NCI-H1694 (cell line): ENCODE measurements at places on chromosomes 4 and X.

GRCh38 chr4:74096265-74096980 is 2.6 kb downstream of the CXCL2 start:
- no peak for DNase-seq

DNA sequence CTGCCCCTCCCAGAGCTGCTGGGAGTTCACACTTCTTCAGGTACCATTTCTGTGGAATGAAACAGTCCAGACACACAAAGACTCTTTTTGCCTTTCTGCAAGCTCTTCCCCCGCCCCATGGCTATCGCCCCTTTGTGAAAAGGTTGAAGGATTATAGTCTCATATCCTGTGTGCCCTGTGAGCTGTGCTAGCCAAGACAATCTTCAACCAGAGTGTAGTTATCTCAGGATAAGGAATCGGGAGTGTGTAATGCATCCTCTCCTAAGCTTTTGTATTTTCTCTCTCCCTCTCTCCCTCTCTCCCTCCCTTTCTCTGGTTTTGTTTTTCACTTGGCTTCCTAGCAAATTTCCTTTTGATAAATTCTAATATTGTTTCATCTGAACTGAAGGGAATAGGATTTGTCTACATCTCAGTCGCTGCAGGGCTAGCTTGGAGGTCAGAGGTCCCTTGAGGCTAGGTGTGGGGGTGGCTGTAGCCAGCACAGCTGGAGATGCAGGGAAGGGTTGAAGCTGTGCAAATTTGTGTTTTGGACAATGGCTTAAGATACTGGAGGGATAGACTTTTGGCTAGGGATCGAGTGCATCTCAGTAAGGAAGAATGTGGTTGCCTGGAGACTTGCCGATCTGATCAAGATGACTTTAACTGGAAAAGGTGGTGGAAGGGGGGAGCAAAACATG is 74.6 kb upstream of the NALF2 start:
- no peak for DNase-seq

- no peak for DNase-seq
Observed at GRCh38 chr4:89300499-89300898, 7.1 kb downstream of the GPRIN3 start.

- DNase-seq, result no peak
Observed at GRCh38 chr4:174708381-174708780, 120.7 kb downstream of the GLRA3 start.

DNA sequence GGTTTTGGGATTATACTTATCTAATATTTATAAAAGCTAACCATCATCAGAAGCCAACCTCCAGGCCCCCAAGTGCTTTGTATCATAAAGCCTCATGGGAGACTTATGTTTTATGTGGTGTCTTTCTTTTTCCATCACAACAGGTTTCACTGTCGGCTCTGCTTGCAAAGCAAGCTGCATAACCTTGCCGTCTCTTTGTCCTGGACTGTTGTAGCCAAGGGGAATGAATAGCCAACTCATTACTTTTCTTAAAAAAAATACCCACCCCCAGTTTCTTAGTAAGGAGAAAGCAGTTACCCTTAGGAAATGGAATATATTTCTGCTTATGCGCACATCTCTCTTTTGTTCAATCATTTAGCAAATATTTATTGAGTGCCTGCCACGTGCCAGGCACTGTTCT is 40.7 kb downstream of the FAM184B start:
- no peak for DNase-seq

GRCh38 chr4:189162073-189162789 is 778.4 kb upstream of the FRG1 start:
- DNase-seq, result no peak

DNA sequence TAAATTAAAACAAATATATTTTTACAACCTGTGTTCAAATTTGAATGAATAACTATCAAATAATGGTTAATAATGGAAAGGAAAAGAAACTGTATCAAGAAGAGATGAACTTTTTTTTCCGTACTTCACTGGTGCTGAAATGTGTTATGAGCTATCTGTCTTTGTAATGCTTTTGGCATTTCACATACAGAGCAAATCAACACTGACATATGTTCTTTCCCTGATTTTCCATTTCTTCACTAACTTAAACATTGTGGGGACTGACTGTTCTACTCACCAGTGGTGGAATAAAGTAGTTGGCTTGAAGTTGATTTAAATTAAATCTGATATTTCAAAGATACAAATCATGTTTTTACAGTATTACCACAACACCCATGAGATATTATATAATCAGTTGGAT is 304.0 kb upstream of the BMP3 start:
- no peak for DNase-seq

DNA sequence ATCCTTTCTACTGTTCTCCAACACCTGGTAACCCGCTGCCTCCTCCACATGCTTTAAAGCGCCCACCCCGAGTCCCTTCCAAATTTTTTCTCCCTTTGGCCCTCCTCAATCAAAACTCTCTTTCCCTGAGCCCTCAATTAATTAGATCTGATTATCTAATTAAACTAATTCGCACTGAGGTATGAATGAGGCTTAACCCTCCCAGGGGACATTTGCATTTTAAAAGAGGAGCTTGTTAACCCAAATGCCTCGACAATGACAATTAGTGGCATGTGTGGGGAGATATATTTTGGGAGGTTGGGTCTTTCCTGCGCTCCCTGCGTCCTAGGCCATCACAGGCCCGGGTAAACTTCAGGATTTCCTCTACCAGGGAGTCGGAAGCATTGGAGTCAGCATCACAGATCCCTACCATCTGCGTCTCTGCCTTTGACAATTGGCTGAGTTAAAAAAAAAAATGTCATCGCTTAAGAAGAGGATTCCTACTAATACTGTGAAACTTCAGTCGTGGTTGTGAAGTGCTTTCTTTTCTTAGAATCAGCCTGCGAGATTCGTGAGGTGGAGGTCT is 50.6 kb downstream of the TENM3 start:
- no peak for DNase-seq

DNA sequence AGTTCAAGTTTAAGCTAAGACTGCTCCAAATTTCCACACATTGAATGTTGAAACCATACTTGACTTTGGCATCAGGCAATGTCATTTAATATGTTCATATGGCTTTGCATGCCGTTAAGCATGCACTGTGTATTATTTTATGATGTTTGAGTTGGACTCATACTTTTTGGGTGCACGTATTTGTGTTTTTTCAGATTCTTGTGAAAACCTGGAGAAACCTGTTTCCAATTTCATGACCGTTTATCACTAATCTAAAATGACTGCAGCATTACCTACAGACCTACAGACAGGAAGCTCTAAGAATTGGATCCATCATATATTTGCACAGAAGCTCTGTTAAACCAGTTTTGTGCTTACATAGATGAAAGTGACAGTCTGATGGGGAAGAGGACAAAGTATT is 1093.0 kb upstream of the INTU start:
- no peak for DNase-seq

- DNase-seq, result no peak
Observed at GRCh38 chr4:100317032-100317864, 127.0 kb upstream of the DDIT4L start.

GRCh38 chr4:176238157-176238610 is 30.8 kb downstream of the ASB5 start:
- DNase-seq, result no peak

GRCh38 chr4:166049036-166049435 is 176.0 kb downstream of the TLL1 start:
- no peak for DNase-seq

GRCh38 chrX:97743014-97743413 is 859.3 kb downstream of the RPA4 start:
- no peak for DNase-seq

- no peak for DNase-seq
Observed at GRCh38 chrX:123310112-123310511, 126.0 kb downstream of the GRIA3 start.

- DNase-seq, result no peak
Observed at GRCh38 chr4:155758481-155759371, at the start of gene GUCY1B1. Gene GUCY1B1, plus strand, starts transcription at chr4:155759021. Its CDS starts 120 bp downstream, at chr4:155759141.

GRCh38 chrX:23756165-23756564 is 13.1 kb upstream of the ACOT9 start:
- DNase-seq, result peak; percentile 7

GRCh38 chrX:137072396-137072795 is 38.6 kb upstream of the GPR101 start:
- no peak for DNase-seq

DNA sequence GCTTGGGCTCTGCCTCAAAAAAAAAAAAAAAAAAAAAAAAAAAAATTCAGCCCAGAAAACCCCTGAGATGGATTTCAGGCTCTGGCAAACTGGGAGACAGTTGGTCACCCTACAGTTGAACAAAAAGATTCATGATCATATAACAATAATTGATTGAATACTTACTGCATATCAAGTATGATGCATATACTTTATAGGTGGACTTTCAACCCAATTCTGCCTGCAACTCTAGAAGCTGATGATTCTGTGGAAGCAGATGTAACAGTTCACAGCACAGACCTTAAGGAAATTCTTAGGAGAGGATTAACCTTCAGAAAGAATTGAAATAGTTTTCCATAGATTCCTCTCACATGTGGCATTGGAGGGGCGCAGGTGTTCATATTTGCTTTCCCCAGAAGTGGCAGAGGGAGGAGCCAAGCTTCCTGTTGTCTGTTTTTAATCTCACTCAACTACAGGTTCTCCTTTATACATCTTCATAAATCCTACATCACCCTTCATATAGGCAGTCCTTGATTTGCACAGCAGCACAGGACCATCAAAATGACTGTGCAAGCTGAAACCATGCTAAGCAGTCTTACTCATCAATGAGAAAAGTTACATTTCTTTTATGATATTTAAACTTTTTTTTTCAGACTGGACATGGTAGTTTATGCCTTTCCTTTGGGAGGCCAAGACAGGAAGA is 149.4 kb upstream of the KLF3 start:
- DNase-seq, result no peak

GRCh38 chrX:131874300-131874699 is 148.8 kb upstream of the STK26 start:
- DNase-seq, result no peak

DNA sequence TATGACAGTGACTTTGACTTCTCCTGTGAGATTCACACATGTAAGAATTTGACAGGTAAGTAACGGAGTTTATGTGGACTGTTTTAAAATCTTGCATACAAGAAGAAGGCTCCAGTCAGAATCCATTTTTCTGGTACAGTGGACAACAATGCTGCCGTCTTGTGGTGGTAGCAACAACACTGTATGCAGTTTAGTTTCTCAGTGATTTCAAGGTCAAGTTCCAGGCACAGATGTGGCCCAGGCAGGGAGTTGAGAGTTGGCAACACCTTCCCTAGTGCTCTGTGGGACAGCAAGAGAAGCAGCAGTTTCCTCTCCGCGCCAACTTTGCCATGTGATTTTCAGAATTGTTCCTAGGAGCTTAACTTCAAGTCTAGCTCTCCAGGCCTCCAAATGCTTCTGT is 56.0 kb upstream of the STPG2 start:
- no peak for DNase-seq

- no peak for DNase-seq
Observed at GRCh38 chr4:159012381-159012780, 90.5 kb upstream of the RAPGEF2 start.

DNA sequence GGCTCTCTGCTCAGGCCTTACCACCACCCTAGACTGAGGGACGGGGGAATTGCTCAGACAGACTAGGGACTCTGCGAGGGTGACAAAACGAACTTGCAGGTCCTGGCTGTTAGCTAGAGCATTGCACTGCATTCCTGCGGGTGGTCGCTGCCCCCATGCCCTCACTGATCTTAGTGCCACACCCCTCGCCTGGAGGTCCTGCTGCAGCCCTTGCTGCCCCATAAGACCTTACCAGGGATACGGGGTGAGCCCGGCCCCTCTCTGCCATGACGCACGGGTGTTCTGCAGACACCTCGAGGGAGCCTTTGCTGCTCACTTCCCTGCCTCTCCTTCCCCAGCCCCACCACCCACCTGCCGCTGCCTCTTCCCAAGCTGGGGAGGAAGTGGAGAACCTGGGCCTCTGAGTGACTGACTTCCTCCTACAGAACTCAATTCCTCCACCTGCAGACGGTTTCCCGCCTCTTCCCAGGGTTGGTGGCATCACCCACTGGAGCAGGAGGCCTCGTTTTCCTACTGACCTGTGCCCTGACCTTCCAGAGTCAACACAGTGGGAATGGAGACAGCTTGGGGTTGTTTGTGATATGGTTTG is 19.8 kb upstream of the TBC1D14 start:
- DNase-seq, result no peak

DNA sequence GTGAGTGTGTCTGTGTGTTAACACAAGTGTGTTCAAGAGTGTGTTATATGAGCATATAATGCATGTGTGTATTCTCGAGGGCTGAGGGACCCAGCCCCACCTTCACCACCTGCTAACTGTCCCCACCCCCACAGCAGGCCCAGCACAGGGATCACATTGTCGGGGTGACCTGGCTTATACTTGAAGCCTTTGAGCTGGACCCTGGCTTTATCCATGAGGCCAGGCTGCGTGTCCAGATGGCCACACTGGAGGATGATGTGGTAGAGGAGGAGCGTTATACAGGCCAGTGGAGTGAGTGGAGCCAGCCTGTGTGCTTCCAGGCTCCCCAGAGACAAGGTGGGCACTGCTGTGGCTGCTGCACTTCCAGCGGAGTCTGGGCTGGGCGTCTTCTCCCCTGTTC is 7.6 kb downstream of the IL9R start:
- no peak for DNase-seq

DNA sequence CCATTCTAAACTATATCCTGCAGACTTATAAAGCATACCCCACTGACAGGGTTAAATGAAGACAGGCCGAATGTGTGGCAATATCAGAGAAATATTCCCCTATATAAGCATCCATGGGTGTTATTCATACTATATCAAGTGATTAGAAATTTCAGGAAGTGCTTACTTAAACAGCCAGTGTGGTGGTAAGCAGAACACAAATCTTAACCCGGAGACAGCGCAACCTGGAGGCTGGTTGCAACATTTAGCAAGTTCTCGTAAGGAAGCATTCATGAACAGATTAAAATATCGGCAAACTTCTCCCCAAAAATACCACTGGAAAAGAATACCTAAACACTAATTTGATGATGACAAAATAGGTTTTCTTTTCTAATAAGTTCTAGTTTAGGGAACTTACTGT is 261.2 kb downstream of the CBLL2 start:
- DNase-seq, result no peak

DNA sequence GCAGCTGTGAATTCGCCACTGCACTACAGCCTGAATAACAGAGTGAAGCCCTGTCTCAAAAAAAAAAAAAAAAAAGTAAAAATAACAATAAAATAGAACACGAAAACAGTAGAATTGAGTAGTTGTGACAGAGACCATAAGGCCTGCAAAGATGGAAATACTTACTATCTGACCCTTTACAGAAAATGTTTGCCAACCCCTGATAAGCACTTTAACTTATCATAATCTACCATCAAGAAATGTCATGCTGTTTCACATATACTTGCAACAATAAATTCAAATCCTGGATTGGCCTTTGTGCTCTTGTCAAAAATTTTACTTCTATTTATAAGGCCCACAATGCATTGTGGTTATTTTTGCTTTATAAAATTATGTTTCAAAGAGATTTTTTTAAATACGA is 75.5 kb downstream of the ING2 start:
- no peak for DNase-seq

DNA sequence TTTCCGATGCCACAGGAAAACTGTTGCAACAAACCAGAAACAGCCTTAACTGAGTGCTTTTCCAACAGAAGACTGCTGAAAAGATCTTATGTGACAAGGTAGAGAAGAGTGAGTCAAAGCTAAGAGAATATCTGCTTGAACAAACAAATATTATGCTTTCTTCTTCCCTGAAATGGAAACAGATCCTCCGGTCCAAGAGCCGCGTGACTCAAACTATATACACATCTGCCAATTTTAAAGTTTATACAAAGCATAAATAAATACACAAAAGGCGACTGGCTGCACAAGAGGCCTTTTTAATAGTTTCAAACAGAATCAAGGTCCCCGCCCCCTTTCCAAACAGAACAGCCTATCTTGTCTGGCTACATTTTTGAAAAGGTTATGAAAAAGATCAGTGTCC is 329.7 kb upstream of the F9 start:
- no peak for DNase-seq

GRCh38 chrX:29744966-29745365 is 470.4 kb upstream of the MAGEB2 start:
- no peak for DNase-seq
